ENCODE measurements at places on chromosomes 6 and 20. TPM values are rescaled to one million over a fixed set of nuclear protein-coding genes. Genes with fewer than 3 reads are reported as not detected.

DNA sequence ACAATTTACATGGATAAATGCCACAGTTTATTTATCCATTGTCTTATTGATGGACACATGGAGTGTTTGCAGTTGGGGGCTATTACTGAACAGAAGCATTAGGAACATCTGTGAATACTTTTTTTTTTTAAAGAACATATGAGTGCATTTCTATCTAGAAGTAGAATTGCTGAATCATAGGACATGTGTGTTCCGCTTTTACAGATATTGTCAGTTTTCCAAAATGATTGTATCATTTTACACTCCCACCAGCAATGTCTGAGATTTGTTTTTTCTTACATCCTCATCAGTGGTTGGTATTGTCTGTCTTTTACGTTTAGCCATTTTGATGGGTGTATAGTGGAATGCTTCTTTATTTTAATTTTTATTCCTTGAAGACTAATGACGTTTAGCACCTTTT lies 42.0 kb upstream of the ASIP start:
- DNase-seq: no peak

GRCh38 chr6:151630387-151630786 lies 136.6 kb downstream of the CCDC170 start:
- no peak for DNase-seq

- no peak for DNase-seq
Measured at GRCh38 chr6:159972506-159973268, 3.8 kb downstream of the IGF2R start.

- DNase-seq: no peak
Measured at GRCh38 chr6:129280749-129281148, 397.8 kb downstream of the LAMA2 start.

DNA sequence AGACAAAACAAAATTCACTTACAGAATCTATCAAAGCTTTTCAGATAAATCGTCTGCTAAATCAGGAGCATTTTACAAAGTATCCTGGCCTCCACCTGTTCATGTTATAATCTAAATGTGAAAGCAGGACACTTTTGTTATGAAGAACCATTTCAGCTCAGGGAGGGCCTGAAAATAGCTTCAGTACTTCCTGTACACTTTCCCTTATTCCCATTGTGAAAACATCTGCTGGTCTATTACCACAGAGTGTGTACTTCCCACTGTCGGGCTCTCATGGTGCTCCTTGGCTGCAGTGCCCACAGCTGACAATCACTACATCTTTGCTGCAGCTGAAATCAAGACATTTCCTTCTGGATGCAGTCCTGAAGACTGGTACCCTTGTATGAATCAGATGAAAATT lies 128.1 kb downstream of the OPRM1 start:
- DNase-seq: no peak

GRCh38 chr6:31821301-31822035 lies 6.1 kb upstream of the HSPA1B start:
- peak; percentile 87 for DNase-seq

GRCh38 chr20:18265441-18265840 lies 22.9 kb upstream of the ZNF133 start:
- DNase-seq: no peak

The CD109 gene
- 0.42 TPM for total RNA-seq

The CASS4 gene
- total RNA-seq: 1.4 TPM

The APOM gene
- 164 TPM for total RNA-seq

The COL12A1 gene
- 5.1 TPM for total RNA-seq

Measured in liver (tissue), 10 donors.